ENCODE measurements at places on chromosomes 5 and 9.

DNA sequence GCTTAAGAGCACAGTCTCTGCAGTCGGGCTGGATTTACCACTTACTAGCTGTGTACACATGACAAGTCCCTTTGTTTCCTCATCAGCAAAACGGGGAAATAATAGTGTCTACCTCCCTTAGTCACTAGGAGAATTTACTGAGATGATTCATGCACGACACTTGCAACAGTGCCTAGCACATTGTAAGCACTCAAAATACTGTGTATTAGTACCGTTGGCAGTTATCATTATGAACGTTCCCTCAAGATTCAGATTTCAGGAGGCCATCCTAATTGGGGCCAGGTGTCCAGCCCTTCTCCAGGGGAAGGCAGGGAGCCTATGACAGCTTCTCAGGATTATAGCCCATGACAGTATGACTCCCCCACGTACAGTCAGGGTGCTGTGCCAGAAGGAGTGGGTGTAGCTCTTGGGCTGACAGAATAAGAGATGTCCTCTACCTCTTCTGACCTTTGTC is 164.3 kb downstream of the DOCK2 start:
- DNase-seq, result no peak

DNA sequence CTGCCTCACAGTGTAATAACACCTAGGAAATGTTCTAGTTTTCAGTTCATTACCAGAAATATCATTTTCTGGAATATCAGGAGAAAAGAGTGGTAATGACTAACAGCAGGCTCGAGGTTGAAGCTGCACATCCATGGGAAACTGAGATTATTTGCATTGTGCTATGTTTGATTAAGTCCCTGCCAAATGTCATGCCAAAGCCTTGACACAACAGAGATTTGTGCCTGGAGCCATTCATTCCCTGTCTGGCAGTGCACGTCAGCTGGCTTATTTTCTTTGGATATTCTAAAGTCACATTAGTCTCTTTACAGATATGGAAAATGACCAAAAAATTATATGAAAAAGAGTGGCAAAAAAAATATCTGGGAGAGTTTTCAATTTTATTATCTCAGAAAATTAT is 848.0 kb downstream of the PTPRD start:
- no peak for DNase-seq

GRCh38 chr9:71506821-71507220 is 261.5 kb downstream of the CEMIP2 start:
- DNase-seq, result peak; percentile 69

DNA sequence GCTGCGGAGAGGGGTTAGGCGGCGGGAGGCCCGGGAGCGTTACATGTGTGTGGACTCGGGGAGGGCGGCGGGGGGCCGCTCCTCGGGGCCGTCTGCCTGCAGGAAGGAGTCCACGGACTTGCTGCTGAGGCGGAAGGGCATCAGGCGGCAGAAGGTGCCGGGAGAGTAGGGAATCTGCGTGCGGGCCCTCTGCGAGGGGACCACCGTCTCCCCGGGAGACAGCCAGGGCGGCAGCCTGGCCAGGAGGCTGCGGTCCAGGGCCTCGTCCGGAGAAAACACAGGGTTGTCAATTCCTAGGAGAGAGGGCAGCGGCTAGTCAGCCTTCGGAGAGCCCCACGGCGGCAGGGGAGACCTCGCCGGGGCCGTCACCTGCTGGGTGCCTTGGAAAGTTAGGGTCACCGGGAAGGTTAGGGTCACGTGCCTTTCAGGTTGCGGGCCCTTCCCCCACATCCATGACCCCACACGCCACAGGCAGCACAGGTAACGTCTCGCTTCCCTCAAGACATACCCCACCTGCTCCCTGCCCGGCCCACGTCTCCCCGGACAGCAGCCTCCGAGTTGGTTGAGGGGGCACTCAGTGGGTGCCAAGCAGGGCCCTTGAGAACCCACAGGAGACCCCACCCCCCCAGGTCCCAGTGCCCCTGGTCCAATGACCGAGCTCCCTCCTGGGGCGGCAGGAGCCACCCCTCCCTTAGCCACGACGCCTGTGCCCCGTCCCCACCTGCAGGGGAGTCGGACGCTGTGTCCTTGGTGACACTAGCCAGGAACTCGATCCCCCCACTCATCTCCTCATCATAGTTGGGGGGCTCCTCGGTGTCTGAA is 32.1 kb downstream of the EXOC3 start:
- DNase-seq, result no peak

GRCh38 chr5:5885782-5886181 is 463.3 kb downstream of the ICE1 start:
- DNase-seq, result no peak

- no peak for DNase-seq
Measured at GRCh38 chr9:106716820-106717219, 146.1 kb upstream of the ZNF462 start.

GRCh38 chr5:162607879-162608278 is 540.3 kb downstream of the GABRG2 start:
- no peak for DNase-seq

- no peak for DNase-seq
Measured at GRCh38 chr9:124032247-124032646, 20.7 kb downstream of the LHX2 start.

DNA sequence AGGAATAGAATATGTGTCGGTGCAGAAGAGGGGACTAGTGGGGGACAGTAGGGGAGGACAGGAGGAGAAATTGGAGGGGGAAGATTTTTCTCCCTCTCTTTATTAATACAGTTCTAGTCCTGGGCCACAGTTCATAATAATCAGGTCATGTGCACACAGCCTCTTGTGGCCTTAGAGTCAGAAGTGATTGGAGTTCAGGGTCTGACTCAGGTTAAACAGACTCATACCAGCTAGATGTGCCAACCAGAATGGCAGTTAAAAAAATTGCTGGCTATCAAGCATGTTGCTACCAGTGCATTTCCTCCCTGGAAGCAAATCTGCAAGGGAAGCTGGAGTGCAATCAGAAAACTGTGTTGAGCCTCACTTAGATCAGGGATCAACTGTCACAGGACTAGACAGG is 132.7 kb upstream of the MAP1B start:
- DNase-seq, result no peak

Data from skeletal muscle cell (primary cell).